Natural killer cell (primary cell): ENCODE measurements at places on chromosomes 5 and 9. TPM values are rescaled to one million over a fixed set of nuclear protein-coding genes. Genes with fewer than 3 reads are reported as not detected.
A peak's percentile ranks its signal among the peaks of the same experiment; 100 is the strongest.

CDX1 gene
- total RNA-seq: not detected

SFXN1 gene
- total RNA-seq: 30.3 TPM

ZFP2 gene
- 0.33 TPM for total RNA-seq

MEIKIN gene
- not detected for total RNA-seq

IRGM gene
- total RNA-seq: 2.4 TPM

ACTBL2 gene
- not detected for total RNA-seq

DNA sequence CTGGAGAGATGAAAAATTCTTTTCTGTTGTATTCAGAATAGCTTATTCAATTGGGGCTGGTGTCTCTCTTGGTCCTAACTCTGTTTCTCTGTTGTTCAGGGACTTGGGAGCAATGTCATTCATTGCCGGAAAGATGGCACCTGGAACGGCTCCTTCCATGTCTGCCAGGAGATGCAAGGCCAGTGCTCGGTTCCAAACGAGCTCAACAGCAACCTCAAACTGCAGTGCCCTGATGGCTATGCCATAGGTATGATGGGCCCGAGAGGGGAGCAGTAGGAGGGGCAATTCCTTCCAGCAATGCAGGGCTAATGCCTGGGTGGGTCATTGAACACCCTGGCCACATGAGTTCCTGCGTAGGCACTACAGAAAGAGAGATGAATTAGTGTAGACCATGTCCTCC is 208.9 kb downstream of the PAPPA start:
- no peak for DNase-seq
- H3K27me3 ChIP-seq: no peaks in the 10 kb centered on the region
- no peak overlapping the region for H3K27ac ChIP-seq
- H3K4me1 ChIP-seq: no peaks in the 10 kb centered on the region
- H3K36me3 ChIP-seq: no peaks in the 10 kb centered on the region

DNA sequence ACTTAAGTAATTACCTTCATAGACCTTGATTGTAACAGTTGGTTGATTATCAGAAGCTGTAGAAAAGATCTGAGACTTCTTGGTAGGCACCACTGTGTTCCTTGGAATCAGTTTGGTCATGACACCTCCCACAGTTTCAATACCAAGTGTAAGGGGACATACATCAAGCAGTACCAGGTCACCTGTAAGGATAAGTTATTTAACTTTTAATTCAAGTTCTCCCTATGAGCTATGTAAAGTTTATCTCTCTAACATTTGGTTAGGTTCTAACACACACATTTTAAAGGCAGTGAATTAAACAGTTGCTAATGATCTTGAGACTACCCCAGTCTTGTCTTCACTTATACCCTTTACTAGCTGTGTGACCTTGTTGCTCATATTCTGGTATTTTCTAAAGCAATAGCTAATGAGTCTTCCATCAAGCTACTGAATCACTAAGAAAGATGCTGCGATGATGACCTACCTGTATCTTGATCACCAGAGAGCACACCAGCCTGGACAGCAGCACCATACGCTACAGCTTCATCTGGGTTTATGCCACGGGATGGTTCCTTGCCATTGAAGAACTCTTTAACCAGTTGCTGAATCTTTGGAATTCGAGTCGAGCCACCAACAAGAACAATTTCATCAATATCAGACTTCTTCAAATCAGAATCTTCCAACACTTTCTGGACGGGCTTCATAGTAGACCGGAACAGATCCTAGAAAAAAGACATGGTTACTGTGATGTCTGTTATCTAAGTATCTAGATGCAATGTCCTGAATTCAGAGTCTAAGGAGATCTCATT is 2.8 kb downstream of the HSPA5 start:
- peaks cover 35% of the 10 kb centered on the region for H3K4me1 ChIP-seq
- peak; percentile 22 for DNase-seq
- peaks cover 52% of the 10 kb centered on the region for H3K36me3 ChIP-seq

DNA sequence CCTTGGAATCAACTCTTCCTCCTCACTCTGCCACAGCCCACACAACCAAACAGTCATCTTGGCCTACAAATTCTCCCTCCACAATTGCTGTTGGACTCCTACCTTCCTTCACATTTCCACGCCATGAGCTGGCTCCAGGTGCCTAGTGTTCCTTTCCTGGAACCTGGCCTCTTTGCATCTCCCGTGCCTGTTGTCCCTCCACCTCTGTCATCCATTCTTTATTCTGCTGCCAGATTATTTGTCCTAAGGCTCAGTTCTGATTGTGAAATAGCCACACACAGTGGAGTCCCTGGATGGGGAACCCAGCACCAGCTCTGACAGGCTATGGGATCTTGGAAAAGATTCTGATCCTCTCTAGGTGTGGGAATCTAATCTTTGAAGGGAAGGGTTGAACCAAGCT is 109.1 kb upstream of the ANKH start:
- no peaks in the 10 kb centered on the region for H3K36me3 ChIP-seq
- H3K27ac ChIP-seq: no peak overlapping the region
- no peaks in the 10 kb centered on the region for H3K27me3 ChIP-seq
- peaks cover 11% of the 10 kb centered on the region for H3K4me1 ChIP-seq
- no peak for DNase-seq
- no peak overlapping the region for H3K4me3 ChIP-seq

DNA sequence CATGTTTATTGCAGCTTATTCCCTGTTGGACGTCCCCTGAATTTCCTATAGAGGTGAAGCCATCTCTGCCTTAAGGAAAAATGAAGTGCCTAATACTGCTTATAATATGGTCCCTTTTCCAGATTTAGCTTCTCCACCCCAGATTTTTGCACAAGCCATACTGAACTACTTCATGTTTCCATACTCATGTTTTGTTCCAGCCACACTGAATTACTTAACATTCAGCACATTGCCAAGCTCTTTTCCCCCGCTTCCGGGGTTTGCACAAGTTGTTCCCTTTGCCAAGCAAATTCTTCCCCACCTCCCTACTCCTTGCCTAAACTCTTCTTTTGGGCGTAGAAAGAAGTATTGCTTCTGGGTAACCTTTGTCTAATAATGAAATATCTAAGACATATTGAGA is 1.7 kb upstream of the CNTRL start:
- H3K27me3 ChIP-seq: no peaks in the 10 kb centered on the region
- H3K36me3 ChIP-seq: no peaks in the 10 kb centered on the region
- peaks cover 20% of the 10 kb centered on the region for H3K4me1 ChIP-seq
- no peak for DNase-seq

DNA sequence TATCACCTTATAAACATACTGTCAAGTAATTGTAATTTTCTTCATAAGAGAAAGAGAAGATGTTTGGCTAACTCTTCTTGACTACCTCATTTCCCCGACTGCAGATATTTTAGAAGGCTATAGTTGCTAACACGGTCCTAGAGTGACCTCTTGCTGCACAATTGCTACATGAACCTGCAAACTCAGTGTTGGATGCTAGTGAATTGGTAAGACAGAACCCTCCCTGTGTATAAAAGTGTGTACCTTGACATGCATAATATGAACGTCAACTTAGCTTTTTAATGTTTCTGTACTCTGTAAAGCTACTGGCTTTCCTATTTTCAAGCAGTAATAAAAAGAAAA is 46.7 kb upstream of the CER1 start:
- no peaks in the 10 kb centered on the region for H3K36me3 ChIP-seq
- no peaks in the 10 kb centered on the region for H3K27me3 ChIP-seq
- no peak overlapping the region for H3K27ac ChIP-seq
- no peaks in the 10 kb centered on the region for H3K4me1 ChIP-seq

DNA sequence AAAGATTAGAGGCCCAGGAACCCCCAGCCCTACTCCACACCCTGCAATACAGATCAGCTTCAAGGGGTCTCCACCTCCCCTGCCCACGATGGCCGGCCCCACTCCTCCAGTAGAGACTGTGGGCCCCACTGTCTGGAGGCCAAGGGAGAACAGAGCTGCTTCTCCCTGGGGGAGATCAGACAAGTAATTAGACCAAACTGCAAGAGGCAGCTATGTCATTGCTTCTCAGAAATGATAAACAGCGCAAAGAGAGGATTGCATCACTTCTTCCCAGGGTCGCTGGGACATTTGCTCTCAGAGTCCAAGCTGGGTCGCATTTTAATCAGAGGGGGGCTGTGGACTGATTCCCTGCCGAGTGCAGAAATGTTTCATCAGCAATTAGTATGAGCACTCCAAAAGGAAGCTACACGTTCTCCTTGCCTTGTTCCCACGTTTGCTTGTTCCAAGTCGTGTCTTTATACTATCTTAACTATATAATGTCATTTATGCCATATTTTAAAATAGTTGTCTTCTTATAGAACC is 59.9 kb downstream of the ROPN1L start:
- no peaks in the 10 kb centered on the region for H3K4me1 ChIP-seq
- no peaks in the 10 kb centered on the region for H3K27me3 ChIP-seq
- no peaks in the 10 kb centered on the region for H3K36me3 ChIP-seq

- H3K27me3 ChIP-seq: no peaks in the 10 kb centered on the region
- H3K4me1 ChIP-seq: peaks cover 2% of the 10 kb centered on the region
- no peak for DNase-seq
- no peak overlapping the region for H3K27ac ChIP-seq
- no peak overlapping the region for H3K4me3 ChIP-seq
Measured at GRCh38 chr5:124397317-124397716, 349.1 kb downstream of the ZNF608 start.

DNA sequence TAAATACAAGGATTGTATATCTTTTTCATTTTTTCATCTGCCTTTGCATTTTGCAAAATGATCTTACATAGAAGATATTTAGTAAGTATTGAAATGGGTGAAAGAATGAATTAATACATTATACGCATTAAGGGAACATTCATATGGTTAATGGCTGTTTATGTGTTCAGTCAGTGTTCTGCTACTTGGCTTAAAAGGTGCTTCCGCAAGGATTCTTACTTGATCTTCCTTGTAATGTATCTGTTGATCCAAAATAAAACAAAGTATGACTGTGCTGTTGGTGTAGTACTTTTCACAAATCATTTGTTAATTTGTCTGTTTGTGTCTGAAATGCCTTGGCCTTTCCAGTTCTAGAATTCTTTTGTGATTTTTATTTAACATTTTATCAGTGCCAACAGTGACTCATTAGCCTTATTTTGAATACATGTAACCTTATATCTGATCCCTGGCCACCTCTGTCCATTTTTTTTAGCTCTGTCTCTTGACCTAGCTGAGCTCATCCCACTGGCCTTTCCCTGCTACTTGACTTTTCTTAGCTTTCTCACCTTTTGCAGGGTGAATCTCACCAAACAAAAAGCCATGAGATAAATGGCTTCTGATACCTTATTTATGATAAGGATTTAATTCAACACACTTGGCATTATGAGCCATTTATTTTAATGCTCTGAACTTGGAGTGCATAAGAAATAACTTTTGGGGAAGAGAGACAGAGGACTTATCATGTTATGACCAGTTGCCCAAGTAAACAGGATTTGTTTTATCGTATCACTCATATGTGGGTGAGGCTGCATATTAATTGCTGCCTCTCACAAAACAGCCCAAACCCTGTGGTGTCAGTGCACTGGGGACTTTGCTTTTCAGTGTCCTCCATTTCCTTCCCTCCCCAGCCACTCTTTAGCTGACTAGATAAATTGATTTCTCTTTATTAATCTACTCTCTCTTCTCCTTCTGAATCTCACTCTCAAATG is 340.3 kb downstream of the KDM4C start:
- H3K36me3 ChIP-seq: peaks cover 3% of the 10 kb centered on the region
- DNase-seq: no peak
- H3K4me1 ChIP-seq: no peaks in the 10 kb centered on the region
- no peak overlapping the region for H3K27ac ChIP-seq
- H3K4me3 ChIP-seq: no peak overlapping the region

GRCh38 chr9:26612211-26612610 is 280.4 kb downstream of the CAAP1 start:
- H3K27ac ChIP-seq: no peak overlapping the region
- no peaks in the 10 kb centered on the region for H3K27me3 ChIP-seq
- no peak for DNase-seq
- H3K4me3 ChIP-seq: no peak overlapping the region

- H3K4me3 ChIP-seq: no peak overlapping the region
- DNase-seq: no peak
- no peaks in the 10 kb centered on the region for H3K4me1 ChIP-seq
- H3K36me3 ChIP-seq: no peaks in the 10 kb centered on the region
- H3K27me3 ChIP-seq: no peaks in the 10 kb centered on the region
- no peak overlapping the region for H3K27ac ChIP-seq
Measured at GRCh38 chr9:75739884-75740611, 150.4 kb upstream of the PCSK5 start.
